Heart left ventricle (tissue), 16 donors: ENCODE measurements at places on chromosomes 3 and 15. TPM values are rescaled to one million over a fixed set of nuclear protein-coding genes. Genes with fewer than 3 reads are reported as not detected.

GRCh38 chr15:48090666-48091065 lies 30.1 kb upstream of the SLC24A5 start:
- DNase-seq, result no peak

The U2SURP gene
- total RNA-seq, result 27.0 TPM

- DNase-seq, result no peak
Measured at GRCh38 chr15:99424131-99424571, 141.6 kb upstream of the MEF2A start.

- no peak for DNase-seq
Measured at GRCh38 chr3:123202451-123202850, 708 bp downstream of the SEC22A start.

The RTP3 gene
- not detected for total RNA-seq

The LRRC3B gene
- 0.04 TPM for total RNA-seq

- no peak for DNase-seq
Measured at GRCh38 chr3:57434041-57434440, 110.1 kb downstream of the DNAH12 start.

DNA sequence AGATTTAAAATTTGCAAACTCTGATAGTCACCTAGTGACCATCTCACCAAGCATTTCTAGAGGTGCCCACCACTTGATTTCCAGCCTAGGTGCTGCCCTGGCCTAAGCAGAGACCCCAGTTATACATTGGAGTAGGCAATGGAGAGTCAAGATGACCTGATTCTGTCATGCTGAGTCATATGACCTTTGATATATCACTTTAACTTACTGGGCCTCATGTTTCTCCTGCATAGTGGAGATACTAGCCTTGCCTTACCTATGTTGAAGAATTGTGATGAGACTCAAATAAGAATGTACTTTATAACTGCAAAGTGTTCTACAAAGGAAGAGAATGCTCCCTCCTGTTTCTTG lies 75.5 kb upstream of the XCR1 start:
- DNase-seq, result no peak

- DNase-seq, result no peak
Measured at GRCh38 chr3:194098081-194098842, 37.7 kb upstream of the HES1 start.

- DNase-seq, result peak; percentile 38
Measured at GRCh38 chr3:158918008-158918407, 116.2 kb downstream of the MFSD1 start.

DNA sequence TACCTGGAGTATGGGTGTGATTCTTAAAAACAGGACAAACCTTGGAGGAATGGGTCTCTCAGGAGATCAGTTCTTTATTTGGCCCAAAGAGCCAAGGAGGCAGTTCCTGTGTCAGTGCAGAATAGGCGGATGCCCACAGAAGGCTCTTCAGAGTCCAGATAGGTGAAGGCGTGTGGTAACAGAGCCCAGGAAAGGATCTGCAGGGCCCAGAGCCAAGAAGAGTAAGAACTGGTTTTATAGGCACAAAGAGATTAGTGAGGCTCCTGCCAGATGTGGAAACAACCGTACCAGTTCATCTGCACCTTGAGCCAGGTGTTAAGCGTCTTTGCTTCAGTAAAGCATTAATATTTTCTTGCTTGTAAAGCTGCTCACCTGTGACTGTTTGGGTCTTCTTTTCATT lies 140.1 kb upstream of the BFSP2 start:
- DNase-seq, result no peak

DNA sequence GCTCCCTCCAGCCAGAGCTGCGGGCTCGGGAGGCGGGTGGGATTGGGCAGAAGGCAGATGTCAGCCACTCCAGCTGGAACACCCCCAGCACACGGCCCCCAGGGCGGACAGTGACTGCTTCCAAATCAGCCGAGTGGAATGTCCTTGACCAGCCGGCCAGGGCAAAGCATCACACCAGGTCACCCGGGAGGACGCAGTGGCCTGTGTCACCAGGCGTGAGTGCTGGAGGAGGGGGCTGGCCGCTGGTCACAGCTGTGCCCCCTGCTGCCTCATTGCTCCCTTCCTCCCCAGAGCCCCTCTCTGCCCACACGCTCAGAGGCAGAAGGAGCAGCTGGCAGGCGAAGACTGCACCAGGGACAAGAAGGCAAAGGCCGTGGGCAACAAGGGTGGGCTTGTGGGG lies 33.5 kb downstream of the NTRK3 start:
- no peak for DNase-seq

- DNase-seq, result no peak
Measured at GRCh38 chr3:132549890-132550578, 47.0 kb upstream of the ACKR4 start.

- no peak for DNase-seq
Measured at GRCh38 chr3:10047876-10048275, 21.6 kb downstream of the FANCD2 start.

- no peak for DNase-seq
Measured at GRCh38 chr15:33959844-33960548, 8.3 kb upstream of the CHRM5 start.

The C3orf62 gene
- 5.6 TPM for total RNA-seq

DNA sequence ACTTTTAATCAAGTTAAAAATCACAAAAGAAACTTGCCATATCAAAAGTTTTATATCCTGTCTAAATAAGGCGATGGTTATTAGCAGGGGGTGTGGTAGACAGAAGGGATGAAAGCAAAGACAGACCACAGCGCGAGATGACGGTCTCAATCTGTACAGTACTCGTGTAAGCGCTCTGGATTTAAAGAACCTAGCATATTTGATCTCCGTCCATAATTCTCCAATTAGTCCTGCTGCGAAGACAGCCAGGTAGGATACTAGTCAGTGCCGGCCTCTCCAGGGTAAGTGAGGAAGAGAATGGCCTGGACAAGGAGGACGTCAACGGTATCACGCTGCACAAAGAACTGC lies 701 bp downstream of the SGO1 start:
- DNase-seq, result no peak

The DCP1A gene
- 15.2 TPM for total RNA-seq

The ANKDD1A gene
- total RNA-seq, result 0.87 TPM

GRCh38 chr3:32257641-32258438 lies 19.4 kb downstream of the CMTM8 start:
- DNase-seq, result no peak

The POPDC2 gene
- total RNA-seq, result 666 TPM

GRCh38 chr15:70466305-70466704 lies 297.1 kb downstream of the UACA start:
- DNase-seq, result no peak

- DNase-seq, result no peak
Measured at GRCh38 chr3:194967151-194968117, 281.8 kb downstream of the FAM43A start.

The SNTN gene
- not detected for total RNA-seq

The MINAR1 gene
- 0.24 TPM for total RNA-seq

DNA sequence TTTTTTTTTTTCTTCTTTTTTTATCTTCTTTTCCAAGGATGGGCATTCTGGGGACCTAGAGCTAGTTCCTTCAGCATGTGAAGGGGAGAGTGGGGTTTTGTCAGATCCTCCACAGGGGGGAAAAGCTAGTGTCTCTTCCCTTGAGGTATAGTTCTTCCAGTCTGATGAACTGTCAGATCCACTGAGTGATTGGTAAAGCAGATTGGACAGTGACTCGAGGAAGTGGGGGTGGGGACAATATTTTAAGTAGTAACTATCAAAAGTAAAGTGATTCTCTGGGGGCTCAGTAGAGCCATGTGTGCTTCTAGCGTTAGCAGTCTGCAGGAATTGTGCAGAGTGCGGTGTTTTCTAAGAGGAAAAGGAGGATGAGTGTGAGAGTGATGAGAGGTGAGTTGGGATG lies 62.0 kb upstream of the TRIM71 start:
- no peak for DNase-seq

- no peak for DNase-seq
Measured at GRCh38 chr15:70770863-70771262, 7.5 kb upstream of the UACA start.

DNA sequence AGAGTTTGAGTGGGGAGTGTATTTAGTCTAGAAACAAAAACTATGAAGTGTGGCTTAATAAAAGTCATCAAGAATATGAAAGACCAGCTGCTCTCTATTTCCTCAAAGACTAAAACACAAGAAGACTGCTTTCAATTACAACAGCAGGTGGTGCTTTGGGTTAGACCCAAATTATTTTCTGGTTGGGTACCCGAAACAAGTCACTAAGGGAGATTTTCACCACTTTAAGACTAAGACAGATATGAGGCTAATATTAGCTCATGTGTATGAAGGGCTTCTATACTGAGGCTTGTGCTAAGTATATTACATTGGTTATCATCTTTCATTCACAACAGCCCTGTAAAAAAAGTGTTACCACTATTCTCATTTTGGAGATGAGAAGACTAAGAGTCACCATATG lies 43.1 kb downstream of the COL8A1 start:
- no peak for DNase-seq

GRCh38 chr3:131075632-131076328 lies 49.1 kb downstream of the NEK11 start:
- DNase-seq, result no peak

The CAND2 gene
- 44.6 TPM for total RNA-seq

The SSR3 gene
- 351 TPM for total RNA-seq

DNA sequence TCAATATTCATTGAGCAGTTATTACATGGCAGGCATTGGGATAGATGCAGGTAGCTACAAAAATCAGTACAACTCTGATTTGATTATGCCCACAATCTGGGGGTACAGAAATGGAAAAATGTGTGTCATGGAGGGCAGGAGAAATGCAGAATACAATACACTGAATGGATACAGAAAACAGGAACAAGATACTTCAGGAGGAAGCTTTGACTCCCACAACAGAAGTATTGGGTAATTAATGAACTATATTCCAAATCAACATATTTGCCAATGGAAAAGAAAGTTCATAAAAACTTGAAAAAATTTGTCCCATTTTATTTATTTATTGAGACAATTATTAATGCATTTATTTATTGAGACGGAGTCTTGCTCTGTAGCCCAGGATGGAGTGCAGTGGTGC lies 207.0 kb downstream of the SUCLG2 start:
- DNase-seq, result no peak

The ACVR2B gene
- 4.8 TPM for total RNA-seq

The PGBD4 gene
- 1.3 TPM for total RNA-seq

DNA sequence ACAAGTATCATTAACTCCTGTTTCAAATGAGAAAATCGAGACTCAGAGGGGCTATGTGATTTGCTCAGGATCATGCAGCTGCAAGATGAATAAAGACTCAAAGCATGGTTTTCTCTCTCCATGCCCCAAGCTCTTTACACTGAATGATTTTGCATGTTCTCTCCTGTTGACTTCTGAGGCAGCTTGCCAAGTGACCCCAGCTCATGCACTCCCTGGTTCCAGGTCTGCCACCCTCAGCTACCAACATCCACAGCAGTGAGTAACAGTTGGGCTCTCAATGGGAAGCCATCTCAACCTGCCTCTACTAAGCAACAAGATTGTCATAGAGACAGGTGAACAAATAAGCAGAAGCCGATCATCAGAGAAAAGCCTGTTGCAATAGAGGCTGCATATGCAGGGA lies 116.9 kb upstream of the GADL1 start:
- no peak for DNase-seq

DNA sequence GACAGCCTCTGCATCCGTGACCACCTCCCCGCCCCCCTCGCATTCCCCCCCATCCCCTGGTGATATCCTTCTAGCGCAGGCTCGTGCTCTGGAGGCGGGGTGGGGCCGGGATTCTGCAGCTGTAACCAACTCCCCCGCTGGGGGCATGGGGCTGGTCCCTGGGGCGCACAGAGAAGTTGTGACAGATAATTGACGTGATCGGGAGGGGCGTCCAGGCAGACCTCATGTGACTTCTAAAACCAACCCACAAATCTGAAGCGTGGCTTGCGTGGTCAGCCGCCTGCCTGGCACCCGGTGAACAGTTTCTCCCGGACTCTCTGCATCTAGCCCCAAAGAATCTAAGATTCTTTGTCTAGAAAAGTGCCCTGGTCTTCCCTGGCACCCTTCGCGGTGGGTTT lies 100.6 kb upstream of the IGF1R start:
- no peak for DNase-seq

The TMEM158 gene
- total RNA-seq, result 0.31 TPM

DNA sequence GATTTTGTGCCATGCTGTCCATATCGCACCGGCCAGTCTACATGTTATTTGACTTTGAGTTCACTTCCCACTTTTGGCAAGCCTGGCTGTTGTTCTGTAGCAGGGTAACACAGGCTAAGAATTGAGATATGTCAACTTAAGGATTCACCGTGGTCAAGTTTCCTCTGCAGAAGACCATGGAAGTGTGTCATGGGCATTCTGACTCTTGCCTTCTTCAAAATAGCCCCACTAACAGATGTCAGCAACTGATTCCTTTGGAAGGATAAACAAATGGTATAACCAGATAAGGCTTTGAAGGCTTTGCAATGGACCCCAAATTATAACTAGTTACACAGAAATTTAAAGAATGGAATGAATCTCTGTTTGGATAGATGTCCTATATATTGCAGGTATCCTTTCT lies 20.1 kb upstream of the CD47 start:
- DNase-seq, result no peak

- DNase-seq, result no peak
Measured at GRCh38 chr15:57915827-57916531, 149.5 kb downstream of the ALDH1A2 start.

GRCh38 chr3:185732782-185733181 lies 92.1 kb downstream of the IGF2BP2 start:
- no peak for DNase-seq

The VILL gene
- 2.5 TPM for total RNA-seq

DNA sequence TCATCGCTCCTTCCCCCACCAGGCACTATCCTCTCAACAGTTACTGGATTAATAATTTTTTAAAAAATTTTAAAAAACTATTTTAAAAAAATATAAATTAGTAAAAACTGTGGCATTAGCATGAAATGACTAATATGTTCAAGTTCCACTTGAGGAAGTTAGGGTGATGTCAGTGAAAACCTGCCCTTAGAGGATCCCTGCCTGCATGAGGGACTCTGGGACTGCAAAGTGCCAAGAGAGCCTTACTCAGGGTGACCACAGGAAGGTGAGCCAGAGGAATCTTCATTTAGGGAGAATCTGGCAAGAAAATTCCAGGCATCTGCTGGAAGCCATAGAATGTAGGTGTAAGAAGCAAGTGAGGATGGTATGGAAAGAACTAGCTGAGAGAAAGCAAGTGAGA lies 157.7 kb upstream of the BCL6 start:
- DNase-seq, result no peak

The C3orf22 gene
- not detected for total RNA-seq

GRCh38 chr15:51731549-51732267 lies 5.7 kb downstream of the LYSMD2 start:
- DNase-seq, result peak; percentile 41

The PRICKLE2 gene
- total RNA-seq, result 5.0 TPM

The PRSS50 gene
- 0.23 TPM for total RNA-seq

GRCh38 chr3:76403556-76403955 lies 618.2 kb upstream of the ZNF717 start:
- DNase-seq, result no peak

The WNT7A gene
- not detected for total RNA-seq

- no peak for DNase-seq
Measured at GRCh38 chr3:134608771-134609435, 41.9 kb downstream of the KY start.

DNA sequence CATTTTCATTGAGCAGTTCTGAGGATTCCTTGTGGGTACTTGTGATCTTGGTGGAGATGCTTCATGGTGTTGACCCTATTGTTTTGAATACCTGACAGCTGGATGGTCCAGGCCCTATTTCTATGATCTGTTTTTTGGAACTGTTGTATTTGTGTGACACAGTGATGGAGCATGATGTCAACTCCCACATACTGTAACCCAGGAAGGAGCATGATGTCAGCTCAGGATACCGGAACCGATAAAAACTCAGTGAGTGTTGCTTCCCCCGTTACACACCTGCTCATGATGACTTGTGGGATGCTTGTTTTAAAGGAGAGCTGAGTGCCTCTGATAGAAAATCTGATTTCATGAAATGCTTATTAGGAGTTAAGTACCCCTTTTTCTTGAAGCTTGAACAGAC lies 45.1 kb downstream of the ZBTB38 start:
- DNase-seq, result no peak
